ENCODE measurements at places on chromosomes 3 and 15. TPM values are rescaled to one million over a fixed set of nuclear protein-coding genes. Genes with fewer than 3 reads are reported as not detected.

The EBLN2 gene
- 1.8 TPM for polyA plus RNA-seq

GRCh38 chr3:181363231-181363630 is 348.5 kb upstream of the SOX2 start:
- DNase-seq: no peak

- no peak for DNase-seq
Measured at GRCh38 chr3:9721015-9721699, 10.4 kb upstream of the BRPF1 start.

The RAB7A gene
- polyA plus RNA-seq: 320 TPM
